ENCODE measurements at places on chromosomes 7 and 10. TPM values are rescaled to one million over a fixed set of nuclear protein-coding genes. Genes with fewer than 3 reads are reported as not detected.

Gene MMD2
- not detected for total RNA-seq

Gene ERVW-1
- total RNA-seq, result 1.8 TPM

Gene EPHB6
- total RNA-seq, result 122 TPM

Gene C10orf67
- not detected for total RNA-seq

Gene GTPBP4
- total RNA-seq, result 39.9 TPM

All from prostate gland (tissue), 2 donors.